ENCODE measurements at places on chromosomes 13 and 19. TPM values are rescaled to one million over a fixed set of nuclear protein-coding genes. Genes with fewer than 3 reads are reported as not detected.

DNA sequence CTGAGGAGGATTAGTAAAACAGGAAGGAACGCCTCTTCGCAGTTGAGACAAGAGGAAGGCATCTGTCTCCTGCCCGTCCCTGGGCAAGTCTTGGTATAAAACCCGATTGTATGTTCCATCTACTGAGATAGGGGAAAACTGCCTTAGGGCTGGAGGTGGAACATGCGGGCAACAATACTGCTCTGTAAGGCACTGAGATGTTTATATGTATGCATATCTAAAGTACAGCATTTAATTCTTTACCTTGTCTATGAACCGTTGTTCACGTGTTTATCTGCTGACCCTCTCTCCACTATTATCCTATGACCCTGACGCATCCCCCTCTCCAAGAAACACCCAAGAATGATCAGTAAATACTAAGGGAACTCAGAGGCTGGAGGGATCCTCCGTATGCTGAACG lies 722 bp upstream of the TIMM50 start:
- peak overlapping the region; percentile 89 for H3K4me3 ChIP-seq
- H3K27me3 ChIP-seq, result no peaks in the 10 kb centered on the region
- no peak for DNase-seq
- H3K36me3 ChIP-seq, result peaks cover 14% of the 10 kb centered on the region

- peak; percentile 57 for DNase-seq
- peaks cover 38% of the 10 kb centered on the region for H3K4me1 ChIP-seq
- H3K36me3 ChIP-seq, result no peaks in the 10 kb centered on the region
- peaks cover 2% of the 10 kb centered on the region for H3K27me3 ChIP-seq
- no peak overlapping the region for H3K27ac ChIP-seq
- H3K4me3 ChIP-seq, result no peak overlapping the region
These were observed 1.5 kb downstream of the C3 start for GRCh38 chr19:6718741-6719539.

DNA sequence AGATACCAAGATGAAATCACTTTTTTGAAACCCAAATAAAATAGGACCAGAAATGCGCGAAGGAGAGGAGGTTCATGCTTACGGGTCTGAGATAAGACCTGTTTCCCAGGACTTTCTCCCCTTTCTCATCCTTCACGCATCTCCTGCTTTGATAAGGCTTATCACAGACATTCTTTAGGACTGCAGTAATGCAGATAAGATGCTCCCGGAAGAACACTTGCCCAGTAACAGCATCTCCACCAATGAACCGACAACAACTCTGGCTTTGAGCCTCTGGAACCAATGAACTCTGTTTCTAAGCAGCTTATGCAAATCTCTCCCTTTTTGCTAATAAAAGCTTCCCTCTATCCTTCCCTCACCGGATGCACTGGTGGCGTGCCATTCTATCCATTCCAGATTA lies 783.4 kb upstream of the ARGLU1 start:
- no peaks in the 10 kb centered on the region for H3K27me3 ChIP-seq
- H3K4me1 ChIP-seq, result no peaks in the 10 kb centered on the region
- no peak overlapping the region for H3K27ac ChIP-seq
- no peak overlapping the region for H3K4me3 ChIP-seq

GRCh38 chr13:73364736-73365135 lies 305.9 kb downstream of the KLF5 start:
- no peak for DNase-seq
- H3K27me3 ChIP-seq, result no peaks in the 10 kb centered on the region
- H3K27ac ChIP-seq, result no peak overlapping the region
- H3K36me3 ChIP-seq, result no peaks in the 10 kb centered on the region

Gene ZNF98
- total RNA-seq, result not detected

Gene MBD3L2
- not detected for total RNA-seq

Data from activated CD8-positive, alpha-beta memory T cell treated with anti-CD3 and anti-CD28 coated beads, Interleukin-2, amount 10 ng/mL, durations not matched to agents 7 days and 5 days (primary cell).